ENCODE measurements at places on chromosomes 7 and 10. TPM values are rescaled to one million over a fixed set of nuclear protein-coding genes. Genes with fewer than 3 reads are reported as not detected.

DNA sequence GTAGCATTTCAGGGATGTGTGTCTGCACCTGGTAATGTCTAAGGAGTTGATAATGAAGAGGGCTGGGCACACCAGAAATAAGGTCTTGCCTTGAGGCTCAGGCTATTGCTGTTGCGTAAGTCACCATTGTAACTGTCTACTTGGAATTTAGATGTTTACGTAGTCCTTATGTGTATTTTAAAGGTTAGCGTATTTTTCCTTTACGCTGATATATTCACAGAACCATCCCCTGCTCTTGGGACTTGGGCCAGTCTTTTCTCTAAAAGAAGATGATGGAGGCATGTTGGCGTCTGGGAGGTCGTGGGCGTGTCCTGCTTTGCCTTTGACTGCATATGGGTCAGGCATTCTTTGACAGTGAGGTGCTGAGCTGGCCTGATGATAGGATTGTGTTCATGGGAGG lies 14.7 kb downstream of the WDR37 start:
- DNase-seq: no peak

GRCh38 chr7:27548304-27548703 lies 114.4 kb downstream of the HIBADH start:
- DNase-seq: no peak

DNA sequence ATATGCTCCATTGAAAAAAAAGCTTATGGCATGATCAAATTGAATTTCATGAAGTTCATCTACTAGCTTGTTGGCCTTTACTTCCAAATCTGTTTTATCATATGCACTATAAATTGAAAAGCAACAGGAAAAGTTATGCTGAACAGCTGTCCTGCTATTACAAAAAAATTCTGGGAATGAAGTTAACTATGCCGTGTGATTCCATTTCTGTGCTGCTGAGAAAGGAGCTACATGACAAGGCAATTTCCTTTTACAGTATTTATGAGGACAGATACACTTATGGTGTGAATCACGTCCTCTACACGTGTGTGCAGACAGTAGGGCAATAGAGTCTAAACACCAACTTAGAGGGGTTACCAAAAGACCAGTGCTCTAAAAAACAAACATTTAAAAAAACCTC lies 426.5 kb upstream of the AKR1E2 start:
- DNase-seq: no peak

DNA sequence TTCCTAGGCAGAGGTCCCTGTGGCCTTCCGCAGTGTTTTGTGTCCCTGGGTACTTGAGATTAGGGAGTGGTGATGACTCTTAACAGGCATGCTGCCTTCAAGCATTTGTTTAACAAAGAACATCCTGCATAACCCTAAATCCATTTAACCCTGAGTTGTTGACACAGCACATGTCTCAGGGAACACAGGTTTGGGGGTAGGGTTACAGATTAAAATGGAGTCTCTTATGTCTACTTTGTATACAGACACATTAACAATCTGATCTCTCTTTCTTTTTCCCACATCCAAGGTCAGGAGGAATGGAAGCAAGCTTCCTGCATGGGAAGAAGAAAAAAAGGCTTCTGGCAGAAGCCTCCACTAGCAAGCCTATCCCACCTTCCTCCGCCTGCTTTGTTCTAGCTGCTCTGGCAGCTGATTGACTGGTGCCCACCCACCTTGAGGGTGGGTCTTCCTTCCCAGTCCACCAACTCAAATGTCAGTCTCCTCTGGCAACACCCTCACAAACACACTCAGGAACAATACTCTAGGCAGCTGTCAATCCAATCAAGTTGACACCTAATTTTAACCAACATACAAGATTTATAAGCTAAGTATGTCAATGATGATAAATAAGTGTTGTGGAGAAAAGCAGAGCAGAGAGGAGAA lies 176.5 kb upstream of the CCZ1B start:
- no peak for DNase-seq

DNA sequence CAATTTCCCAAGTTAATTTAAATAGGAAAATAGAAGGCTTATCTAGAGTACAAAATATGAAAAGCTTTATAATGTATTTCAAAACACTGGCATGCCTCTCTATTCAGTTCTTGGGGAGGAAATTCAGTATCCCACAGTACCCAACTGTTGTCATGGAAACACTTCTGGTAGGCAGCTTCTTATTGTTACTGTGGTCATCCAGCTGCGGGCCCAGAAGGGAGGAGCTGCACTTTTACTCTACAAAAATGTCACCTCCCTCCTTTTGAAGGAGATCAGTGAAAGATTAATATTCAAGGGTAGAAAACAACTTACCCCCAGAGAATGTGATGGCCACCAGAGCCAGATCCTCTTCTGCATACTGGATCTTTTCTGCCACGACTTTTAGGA lies 202.8 kb downstream of the RAPGEF5 start:
- DNase-seq: no peak

GRCh38 chr10:101968286-101968939 lies 87.6 kb downstream of the ARMH3 start:
- no peak for DNase-seq

DNA sequence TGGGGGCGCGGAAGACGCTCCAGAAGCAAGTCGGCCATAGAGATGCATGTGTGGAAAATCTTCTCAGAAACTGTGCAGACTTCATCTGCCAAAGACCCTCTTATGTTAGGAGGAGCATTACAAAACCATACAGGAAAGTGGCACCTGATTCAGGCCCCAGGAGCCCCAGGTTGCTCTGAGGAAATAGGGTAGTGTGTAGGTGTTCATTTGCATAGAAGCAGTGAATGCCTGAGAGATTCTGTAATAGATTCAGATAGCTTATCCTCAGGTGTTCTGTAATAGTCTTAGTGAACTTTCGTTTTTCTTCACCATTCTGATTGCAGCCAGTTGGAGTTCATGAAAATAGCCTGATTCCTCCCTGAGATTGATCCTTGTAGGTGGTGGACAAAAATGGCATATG lies 106.4 kb upstream of the GJD4 start:
- no peak for DNase-seq

- peak; percentile 9 for DNase-seq
These were observed 357.1 kb upstream of the AOAH start for GRCh38 chr7:37081436-37081835.

DNA sequence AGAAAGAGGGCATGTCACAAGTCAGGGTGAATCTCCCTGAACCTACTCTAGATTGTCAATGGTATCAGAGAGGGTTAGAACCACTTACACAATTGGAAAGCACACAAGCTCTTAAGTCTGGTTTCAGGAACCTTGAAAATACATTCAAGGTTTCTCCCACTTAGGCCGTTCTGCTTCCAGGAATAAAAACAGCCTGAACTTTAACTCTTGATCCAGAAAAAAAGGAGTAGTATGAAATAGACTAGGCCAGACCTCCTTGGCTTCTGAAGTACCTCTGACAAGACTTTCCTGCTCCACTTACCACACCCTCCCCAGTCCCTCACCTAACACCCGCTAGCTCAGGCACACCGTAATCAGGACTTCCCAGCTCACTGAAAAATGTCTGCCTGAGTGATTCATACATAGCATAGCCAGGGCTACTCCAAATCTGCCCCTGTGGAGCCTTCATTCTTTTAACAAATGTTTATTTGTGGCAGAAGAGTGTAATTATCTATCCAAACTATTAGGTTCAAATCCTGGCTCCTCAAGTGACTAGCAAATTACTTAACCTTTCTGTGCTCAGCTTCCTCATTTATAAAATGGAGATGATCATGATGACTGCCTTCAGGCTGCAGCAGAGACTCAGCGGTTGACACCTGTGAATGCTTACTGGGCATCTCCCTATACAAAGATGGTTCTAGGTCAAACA lies 30.3 kb upstream of the IL6 start:
- no peak for DNase-seq

- DNase-seq: no peak
These were observed 328 bp downstream of the ESYT2 start for GRCh38 chr7:158829021-158829341.

WEE2 gene
- total RNA-seq: not detected

PRRT4 gene
- 0.58 TPM for total RNA-seq

CLCN1 gene
- total RNA-seq: not detected

ACHE gene
- not detected for total RNA-seq

Data from CD4-positive, alpha-beta memory T cell (primary cell).